ENCODE measurements at places on chromosomes 5 and 9.
A peak's percentile ranks its signal among the peaks of the same experiment; 100 is the strongest.

DNA sequence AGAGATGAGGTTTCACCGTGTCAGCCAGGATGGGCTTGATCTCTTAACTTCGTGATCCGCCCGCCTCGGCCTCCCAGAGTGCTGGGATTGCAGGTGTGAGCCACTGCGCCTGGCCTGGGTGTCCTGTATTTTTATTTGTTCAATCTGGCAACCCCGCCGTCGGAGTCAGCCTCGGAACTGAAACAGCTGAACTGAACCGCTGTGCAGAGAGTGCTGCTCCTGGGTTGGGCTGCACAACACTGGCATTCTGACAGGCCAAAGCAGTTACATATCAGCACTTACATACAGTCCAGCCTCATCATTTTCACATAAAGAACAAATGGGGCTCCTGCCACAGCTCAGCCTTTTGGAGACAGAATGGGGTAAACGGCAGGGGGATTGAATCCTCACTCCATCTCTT is 185.6 kb downstream of the C9orf50 start:
- DNase-seq = no peak

DNA sequence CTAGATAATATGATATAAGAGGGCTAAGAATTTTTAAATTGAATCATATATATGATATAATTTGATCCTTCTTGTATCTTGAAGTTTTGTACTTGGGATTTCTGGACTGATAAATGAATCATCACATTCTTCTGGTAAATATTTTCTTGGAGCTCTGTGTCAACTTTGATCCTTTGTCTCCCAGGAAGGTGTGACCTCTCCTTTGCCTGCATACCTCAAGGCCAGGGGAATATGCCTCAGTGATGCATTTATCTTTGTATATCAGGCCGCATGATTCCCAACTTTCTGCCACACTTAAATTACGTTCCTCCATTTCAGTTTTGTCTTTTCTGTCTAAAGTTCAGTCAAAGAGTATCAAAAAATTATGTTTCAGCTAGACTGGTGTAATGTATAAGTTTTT is 101.2 kb downstream of the NLN start:
- DNase-seq = no peak

DNA sequence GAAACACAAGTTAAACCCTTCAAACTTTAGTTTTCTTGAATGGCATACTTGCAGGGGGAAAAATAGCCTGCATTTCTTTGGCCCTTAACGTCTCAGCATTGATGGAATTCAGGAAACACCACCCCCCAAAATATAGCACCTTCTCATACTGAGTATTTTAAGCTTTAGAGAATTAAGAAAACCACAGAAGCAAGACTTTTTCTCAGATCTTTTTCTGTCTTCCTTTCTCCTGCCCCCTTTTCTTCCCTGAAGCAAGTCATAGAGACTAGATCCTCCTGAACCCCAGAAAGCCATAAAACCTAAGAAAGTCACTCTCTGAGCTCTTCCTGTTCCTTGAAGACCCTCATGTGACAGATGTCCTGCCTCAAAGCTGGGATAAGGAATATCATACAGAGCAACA is 1069.9 kb downstream of the EFNA5 start:
- DNase-seq = no peak

DNA sequence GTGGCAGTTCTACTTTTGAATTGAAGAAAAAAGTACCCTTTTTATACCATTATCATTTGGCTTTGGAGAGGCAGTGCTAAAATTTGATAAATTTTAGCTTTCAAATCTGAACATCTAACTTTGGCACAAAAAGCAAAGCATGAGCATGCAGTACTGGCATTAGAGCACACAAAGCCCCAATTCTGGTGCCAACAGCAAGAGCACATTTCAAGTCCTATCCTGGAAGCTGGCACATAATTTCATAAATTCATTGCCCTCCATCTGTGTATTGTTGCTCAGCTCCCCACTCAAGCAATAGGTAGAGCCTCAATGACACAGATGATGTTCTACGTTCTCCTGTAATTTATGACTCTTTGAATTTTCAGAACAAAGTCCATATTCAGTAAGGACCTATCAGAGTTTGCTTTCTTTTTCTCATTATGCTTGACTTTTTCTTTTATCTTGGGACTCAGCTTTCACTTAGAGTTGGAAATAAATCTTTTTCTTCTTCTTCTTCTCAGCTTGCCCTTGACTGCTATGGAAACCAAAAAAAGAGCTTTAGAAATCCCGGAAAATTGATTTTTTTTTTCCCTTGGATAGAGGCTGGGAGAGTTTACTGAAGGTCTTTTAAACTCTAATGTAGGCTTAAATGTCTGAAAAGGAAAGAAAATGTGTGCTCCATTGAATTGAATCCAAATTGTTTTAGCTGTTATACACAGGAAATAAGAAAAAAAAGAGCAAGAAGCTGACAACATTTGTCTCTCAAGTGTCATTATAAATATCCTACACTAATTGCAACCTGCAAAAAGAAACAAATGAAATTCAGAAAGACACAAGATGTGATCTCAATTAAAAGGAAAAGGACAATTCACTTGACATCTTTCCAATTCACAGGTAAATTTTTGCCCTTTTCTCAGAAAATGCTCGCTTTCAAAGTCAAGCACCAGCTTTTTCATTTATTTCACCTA is 380.8 kb upstream of the CDH18 start:
- no peak for DNase-seq

- peak; percentile 100 for DNase-seq
Observed at GRCh38 chr9:106731910-106732309, 131.1 kb upstream of the ZNF462 start.

DNA sequence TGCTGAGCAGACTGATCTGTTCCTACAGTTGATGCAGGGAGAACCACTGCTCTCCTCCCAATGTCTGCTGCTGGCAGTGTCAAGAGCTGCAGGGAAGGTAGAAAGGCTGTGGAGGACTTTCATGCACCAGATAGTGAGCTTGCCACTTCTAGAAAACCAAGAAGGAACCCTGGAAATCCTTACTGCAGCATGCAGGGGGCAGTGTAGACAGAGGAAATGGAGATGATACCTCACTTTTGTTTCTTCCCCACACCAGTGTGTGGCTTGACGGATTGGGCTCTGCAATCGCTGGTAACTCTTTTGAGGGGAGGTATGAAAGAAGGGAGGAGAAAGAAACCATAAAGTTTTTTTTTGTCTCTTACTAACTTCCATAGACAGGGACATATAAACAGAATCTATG is 480.7 kb downstream of the DMAC1 start:
- no peak for DNase-seq

GRCh38 chr9:13970426-13970825 is 343.5 kb downstream of the NFIB start:
- no peak for DNase-seq

- DNase-seq = no peak
Observed at GRCh38 chr9:75541734-75542133, 348.7 kb upstream of the PCSK5 start.

DNA sequence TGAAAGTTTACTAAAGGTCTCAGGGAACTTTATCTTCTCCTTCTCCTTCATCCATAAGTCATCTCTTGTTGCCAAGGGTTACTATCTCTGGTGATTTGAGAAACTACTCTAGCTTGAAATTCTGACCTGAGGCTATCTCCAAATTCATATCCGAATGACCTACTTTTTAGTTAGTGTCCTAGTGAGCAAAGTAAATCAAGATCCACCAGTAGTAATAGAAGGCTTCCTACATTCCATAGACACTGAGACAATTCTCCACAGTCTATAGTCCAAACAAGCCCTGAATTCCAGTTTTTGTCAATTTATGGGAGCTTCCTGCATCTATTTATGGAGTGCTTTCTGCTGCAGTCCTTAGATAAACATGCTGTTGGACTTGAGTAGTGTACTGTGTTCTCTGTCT is 5.0 kb downstream of the IL7R start:
- DNase-seq = no peak

DNA sequence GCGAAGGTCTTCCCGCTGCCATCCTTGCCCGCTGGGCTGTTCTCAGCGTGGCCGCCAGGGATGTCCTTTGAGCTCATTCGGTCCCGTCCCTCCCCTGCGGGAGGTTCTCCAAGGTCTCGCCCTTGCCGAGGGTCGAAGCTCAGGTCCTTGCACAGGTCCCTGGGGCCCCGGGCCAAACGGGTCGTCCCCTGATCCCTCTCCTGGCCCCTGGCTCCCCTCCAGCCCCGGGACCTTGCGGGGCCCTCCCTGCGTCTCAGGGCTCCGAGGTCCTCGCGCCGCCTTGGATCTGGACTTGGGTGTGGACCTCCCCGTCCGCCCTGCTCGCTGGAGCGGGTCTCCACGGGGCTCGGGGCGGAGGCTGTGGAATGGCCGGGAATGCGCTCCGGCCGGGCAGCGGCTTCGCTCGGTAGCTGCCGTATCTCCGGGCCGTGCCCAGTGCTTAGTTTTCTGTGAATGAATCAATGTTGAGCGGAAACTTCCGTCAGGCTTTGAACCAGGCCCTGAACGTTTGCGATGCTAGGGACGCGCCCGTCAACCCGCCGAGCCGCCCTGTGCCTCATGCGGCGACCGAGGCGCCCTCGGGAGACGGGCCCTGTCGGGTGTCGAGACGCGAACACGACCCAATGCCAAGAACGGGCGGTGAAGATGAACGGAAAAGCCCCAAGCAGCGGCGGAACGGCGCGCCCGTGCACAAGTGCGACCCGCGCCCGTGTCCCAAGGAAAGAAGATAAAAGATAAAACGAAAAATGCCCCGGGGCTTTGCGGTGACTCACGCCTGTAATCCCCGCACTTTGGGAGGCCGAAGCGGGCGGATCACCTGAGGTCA is 780 bp downstream of the RNU6ATAC start:
- no peak for DNase-seq

DNA sequence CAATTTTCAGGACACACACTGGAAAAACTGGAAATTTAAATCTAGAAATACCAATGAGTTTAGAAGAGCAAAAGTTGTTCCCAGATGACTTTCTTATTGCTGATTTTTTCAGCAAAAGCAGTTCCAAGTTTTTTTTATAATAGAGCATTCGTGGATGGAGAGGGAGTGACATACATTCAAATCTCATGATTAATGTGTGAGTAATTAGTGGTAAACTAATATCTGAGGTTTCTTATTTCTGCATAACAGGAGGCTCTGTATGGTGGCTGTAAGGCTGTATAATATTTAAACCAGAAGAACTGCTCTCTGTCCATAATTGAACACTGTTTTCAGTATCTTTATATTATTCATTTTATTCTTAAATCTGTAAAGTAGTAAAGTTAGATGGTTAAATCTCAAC is 25.8 kb downstream of the LYSMD3 start:
- DNase-seq = no peak

GRCh38 chr9:14895806-14896205 is 14.4 kb downstream of the FREM1 start:
- DNase-seq = no peak

DNA sequence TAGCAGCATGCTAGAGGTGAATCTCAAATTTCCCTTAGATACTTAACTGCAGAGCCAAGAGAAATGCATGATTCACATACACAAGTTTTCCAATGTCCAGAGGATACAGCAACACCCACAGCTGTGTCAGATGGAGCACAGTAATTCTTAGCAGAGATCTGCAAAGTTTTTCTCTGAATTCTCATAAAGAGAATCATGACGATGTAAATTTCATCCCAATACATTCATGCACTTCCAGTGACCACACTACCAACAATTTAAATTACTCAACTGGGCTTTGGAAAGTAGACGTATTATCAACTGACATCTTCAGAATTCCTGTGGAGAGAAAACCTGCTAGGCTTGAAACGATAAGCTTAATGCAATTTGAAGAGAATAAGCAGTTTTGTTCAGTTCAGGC is 378.8 kb upstream of the TLE4 start:
- no peak for DNase-seq

- DNase-seq = peak; percentile 68
Observed at GRCh38 chr5:5644249-5644648, 221.8 kb downstream of the ICE1 start.

DNA sequence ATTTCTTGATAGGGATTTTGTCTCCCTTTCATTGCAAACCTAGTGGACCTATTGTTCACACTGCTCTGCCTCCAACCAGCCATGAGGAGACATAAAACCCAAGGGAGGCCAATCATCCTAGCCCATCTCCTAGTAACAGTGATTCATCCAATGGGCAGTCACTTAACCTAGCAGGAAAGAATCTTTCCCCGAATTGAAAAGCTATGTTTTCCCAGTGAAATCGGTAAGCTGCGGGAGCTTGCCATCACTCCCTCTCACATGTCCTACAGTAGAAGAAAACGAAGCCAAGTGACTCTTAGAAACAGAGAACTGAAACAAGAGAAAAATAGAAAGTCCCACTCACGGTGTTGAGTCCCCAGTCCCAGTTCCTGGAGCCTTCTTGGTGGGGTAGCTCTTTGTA is 123.3 kb downstream of the SUSD1 start:
- no peak for DNase-seq

DNA sequence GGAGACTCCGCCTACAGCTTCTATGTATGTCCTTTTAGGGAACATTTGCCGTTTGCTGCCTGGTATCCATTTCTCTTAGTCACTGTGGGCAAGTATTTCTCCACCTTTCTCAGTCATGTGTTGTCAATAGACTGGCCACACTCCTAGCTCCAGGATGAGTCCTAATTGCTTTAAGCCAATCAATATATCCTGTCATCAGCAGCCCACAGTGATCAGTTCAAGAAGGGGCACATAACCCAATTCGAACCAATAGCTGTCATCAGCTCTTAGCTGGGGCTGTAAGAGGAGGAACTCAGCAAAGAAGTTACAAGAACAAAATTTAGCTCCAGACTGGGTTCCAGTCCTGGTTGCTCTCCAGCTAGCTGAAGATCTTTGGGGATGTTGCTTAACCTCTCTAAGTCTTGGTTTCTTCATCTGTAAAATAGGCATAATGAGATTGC is 70.7 kb upstream of the MAN2A1 start:
- no peak for DNase-seq

DNA sequence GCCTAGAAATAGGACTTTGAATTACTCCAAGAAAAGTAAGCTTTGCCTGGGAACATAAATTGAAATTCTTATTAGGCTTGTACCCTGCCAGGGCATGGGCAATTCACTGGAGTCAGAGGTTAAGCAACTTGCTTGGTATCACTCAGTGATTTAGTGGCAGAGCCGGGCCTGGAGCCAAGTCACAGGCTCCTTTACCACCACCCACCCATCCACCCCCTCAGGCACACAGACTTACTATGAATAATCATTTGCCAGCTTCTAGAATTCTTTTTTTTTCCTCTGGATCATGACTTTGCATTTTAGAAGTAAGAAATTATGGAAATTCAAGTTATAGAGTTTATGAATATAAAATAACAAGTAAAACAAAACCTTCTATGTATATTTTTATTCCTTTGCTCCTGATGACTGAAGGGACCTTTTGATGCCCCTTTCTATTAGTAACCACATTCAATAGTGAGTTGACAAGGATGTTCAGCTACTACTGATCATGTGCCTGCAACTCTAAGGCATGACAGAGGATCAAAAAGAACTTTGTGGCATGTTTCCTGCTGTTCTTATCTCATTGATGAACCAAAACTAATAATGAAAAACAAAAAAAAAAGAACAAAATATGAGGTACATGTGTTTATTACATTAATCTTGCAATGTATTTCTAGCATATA is 614.7 kb downstream of the TLR4 start:
- DNase-seq = no peak
